ENCODE measurements at places on chromosomes 1 and 21.

GRCh38 chr1:62452951-62453350 is 16.1 kb downstream of the USP1 start:
- DNase-seq: no peak

DNA sequence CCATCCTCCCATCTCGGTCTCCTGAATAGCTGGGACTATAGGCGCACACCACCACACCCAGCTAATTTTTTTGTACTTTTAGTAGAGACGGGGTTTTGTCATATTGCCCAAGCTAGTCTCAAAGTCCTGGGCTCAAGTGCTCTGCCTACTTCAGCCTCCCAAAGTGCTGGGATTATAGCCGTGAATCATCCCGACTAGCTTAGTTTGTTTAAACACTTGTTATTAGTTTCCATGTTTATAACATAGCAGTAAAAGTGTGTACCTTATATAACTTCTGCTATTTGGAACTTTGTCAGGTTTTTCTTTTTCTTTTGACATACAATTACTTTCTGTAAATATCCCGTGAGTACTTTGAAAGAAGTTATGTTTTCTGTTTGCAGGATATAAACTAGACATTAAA is 60.6 kb upstream of the C1orf21 start:
- no peak for DNase-seq

DNA sequence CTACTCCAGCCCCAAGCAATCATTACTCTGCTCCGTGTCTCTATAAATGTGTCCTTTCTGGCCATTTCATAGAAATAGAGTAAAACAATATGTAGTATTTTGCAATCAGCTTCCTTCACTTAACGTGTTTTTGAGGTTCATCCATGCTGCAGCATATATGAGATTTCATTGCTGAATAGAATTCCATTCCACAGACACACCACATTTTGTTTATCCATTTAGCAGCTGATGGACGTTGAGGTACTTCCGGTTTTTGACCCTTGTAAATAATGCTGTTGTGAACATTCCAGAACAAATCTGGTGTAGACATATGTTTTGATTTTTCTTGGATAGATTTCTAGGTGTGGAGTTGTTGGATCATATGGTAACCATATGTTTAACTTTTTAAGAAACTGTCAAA is 30.7 kb downstream of the ADAM30 start:
- no peak for DNase-seq

DNA sequence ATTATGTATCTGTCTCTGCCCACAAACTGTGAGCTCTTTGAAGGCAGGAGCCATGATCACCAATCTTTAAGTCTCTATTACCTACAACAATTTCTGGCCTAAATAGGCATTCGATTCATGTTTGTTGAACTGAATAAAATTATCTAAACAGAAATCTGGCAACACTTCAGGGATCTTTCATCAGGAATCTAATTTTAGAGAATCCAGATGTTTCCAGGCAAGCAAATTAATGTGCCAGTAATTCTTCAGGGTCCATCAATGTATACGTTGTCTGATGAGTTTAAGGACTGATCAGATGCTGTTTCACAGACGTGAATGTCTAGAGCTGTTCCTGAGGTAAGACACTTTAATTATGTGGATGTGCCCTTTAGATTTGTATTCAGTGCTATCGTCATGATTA is 524.4 kb downstream of the PTPRC start:
- no peak for DNase-seq

DNA sequence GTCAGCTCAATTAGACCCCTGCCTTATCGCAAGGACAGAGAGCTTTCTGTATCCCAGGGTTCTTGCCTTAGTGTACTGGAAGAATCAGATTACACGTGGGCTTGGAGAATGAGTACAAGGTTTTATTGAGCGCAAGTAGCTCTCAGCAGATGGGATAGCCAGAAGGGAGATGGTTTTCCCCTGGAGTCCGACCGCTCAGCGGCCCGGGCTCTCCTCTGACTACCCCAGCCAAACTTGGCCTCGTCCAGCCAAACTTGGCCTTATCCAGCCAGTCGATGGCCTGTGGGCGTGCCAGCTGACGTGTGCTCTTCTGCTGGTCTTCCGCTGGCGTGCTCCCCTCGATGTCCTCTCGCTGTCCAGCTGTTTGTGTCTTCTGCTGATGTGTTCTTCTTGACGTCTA is 136.9 kb downstream of the SYT14 start:
- DNase-seq: no peak

GRCh38 chr1:185556561-185556960 is 177.6 kb upstream of the HMCN1 start:
- no peak for DNase-seq

- no peak for DNase-seq
Measured at GRCh38 chr1:91015358-91015780, 6.5 kb downstream of the ZNF644 start.

DNA sequence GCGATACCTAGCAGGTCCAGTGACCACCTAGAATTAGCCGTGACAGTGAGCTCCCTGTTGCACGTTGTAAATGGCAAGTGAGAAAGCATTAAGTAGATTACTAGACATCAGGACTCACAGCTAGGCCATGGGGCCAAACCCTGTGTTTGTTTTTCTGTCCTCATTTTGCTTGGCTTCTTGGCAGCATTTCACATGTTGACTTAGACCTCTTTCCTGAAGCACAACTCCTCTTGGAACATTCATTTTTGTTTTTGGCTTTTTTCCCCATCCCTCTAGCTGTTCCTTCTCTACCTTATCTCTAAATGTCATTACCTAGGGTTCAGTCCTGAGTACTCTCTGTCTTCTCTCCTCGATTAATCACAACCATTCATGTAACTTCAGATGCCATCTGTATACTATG is 16.9 kb upstream of the PTPN14 start:
- no peak for DNase-seq

Measured in NCI-H1105 (cell line).